Pancreas (tissue), 10 donors: ENCODE measurements at places on chromosomes 5 and 9.

DNA sequence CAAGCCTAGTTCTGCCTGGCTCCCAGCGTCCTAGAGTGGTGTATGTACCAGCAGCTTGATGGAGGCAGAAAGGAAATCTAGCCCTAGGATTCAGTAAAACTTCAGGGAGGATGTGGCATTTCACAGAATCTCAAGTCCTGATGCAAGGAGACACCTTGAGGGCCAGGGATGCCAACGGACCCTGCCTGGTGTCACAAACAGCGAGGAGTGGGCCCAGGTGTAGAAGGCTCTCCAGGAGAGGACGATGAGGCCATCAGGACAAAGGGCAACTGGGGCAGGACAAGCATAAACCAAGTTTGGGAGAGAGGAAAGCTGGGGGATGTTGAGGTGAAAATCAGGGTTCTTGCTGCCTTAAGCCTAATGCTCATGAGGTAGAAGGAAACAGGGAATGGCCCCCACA, 82.1 kb upstream of the SLC25A51 start:
- peaks cover 11% of the 10 kb centered on the region for H3K4me1 ChIP-seq
- H3K27ac ChIP-seq, result no peak overlapping the region

DNA sequence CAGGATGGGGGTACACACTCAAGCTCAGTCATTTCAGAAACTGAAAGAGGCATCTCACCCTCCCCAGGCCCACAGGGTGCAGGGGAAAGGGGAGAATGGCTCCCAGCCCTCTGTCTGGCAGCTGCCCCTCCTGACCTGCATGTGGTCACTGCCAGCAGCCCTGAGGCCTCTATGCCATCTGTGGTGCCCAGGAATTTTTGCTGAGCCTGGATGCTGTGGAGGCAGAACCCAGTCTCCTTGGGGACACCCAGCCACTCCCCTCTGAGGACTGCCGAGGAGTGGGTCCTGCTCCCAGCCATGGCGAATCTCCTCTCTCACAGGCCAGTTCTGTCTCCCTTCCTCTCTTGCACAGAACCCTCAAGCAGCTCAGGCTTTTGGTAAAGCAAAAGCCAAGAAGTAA, 104.0 kb upstream of the ALDH1B1 start:
- no peak overlapping the region for H3K4me3 ChIP-seq
- no peak for DNase-seq
- no peaks in the 10 kb centered on the region for H3K27me3 ChIP-seq
- no peaks in the 10 kb centered on the region for H3K4me1 ChIP-seq

DNA sequence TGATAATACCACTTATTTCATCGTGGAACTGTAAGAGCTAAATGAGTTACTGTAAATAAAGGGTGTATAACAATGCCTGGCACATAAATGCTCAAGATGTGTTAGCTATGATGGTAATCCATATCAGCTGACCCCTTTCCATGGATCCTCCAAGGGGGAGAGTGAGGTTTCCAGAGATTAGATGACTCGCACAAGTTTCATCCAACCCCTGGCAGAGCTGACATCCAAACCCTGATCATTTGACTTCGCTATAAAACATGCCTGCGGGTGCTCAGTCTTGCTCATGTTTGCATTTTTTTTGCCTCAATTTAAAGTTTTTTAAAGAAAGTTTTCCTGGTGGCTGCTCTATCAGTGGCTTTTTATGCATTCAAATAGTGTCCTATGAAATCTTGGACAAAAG, 145.7 kb upstream of the SMIM23 start:
- no peaks in the 10 kb centered on the region for H3K27me3 ChIP-seq
- no peaks in the 10 kb centered on the region for H3K4me1 ChIP-seq
- DNase-seq, result no peak
- no peak overlapping the region for H3K4me3 ChIP-seq
- H3K27ac ChIP-seq, result no peak overlapping the region

DNA sequence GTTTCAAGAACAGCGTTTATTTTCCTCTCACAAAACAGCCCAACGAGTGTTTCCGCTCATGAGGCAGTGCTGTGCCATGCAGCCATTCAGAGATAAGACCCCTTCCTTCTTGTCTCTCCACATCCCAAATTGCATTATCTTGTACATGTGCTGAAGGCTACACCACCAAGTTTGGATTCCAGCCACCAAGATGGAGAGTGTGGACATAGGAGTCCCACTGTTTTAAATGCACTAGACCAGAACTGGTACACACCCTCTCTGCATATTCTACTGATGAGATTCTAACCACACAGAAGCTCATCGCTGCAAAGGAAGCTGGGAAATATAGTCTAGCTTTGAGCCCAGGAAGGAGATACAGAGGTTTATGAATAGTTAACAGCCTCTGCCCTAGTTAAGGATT, 509.4 kb downstream of the NFIB start:
- no peaks in the 10 kb centered on the region for H3K4me1 ChIP-seq
- H3K36me3 ChIP-seq, result no peaks in the 10 kb centered on the region
- no peak overlapping the region for H3K27ac ChIP-seq
- H3K4me3 ChIP-seq, result no peak overlapping the region
- DNase-seq, result no peak

- DNase-seq, result no peak
- H3K27me3 ChIP-seq, result no peaks in the 10 kb centered on the region
- no peak overlapping the region for H3K4me3 ChIP-seq
- no peak overlapping the region for H3K27ac ChIP-seq
These were observed 220.7 kb downstream of the FANCC start for GRCh38 chr9:95096807-95097206.
